Activated CD4-positive, alpha-beta memory T cell treated with anti-CD3 and anti-CD28 coated beads for 36 hours (primary cell): ENCODE measurements at places on chromosomes 1 and 21. TPM values are rescaled to one million over a fixed set of nuclear protein-coding genes. Genes with fewer than 3 reads are reported as not detected.
A peak's percentile ranks its signal among the peaks of the same experiment; 100 is the strongest.

The PROK1 gene
- total RNA-seq, result not detected

The CFHR4 gene
- total RNA-seq, result not detected

The TAS1R3 gene
- total RNA-seq, result 0.10 TPM

- H3K27ac ChIP-seq, result no peak overlapping the region
- no peaks in the 10 kb centered on the region for H3K36me3 ChIP-seq
- no peaks in the 10 kb centered on the region for H3K27me3 ChIP-seq
- DNase-seq, result no peak
- H3K4me1 ChIP-seq, result no peaks in the 10 kb centered on the region
Measured at GRCh38 chr21:16708101-16708835, 804.6 kb upstream of the CXADR start.

DNA sequence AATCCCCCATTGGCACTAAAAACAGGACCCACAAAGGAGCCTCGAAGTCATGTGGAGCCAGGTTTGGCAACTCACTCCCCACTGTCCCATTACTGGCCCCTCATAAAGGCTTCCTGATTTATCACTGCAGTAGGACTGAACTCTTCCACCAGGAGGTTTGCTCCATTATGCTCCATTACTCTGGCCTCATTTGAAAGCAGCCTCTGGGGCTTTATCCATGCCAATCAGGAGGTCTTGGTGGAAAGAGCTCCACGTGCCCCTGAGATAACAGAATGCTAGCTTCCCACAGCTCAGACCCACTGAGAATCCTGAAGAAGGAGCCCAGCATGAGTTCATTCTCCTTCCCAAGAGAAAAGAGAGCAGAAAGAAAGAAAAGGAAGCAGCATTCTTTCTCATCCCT lies 76.4 kb downstream of the HIVEP3 start:
- H3K4me3 ChIP-seq, result no peak overlapping the region
- peaks cover 20% of the 10 kb centered on the region for H3K4me1 ChIP-seq
- no peaks in the 10 kb centered on the region for H3K27me3 ChIP-seq
- H3K36me3 ChIP-seq, result peaks cover 2% of the 10 kb centered on the region

GRCh38 chr21:45041351-45041805 lies 33.0 kb upstream of the ADARB1 start:
- H3K4me1 ChIP-seq, result no peaks in the 10 kb centered on the region
- DNase-seq, result no peak
- no peak overlapping the region for H3K27ac ChIP-seq

DNA sequence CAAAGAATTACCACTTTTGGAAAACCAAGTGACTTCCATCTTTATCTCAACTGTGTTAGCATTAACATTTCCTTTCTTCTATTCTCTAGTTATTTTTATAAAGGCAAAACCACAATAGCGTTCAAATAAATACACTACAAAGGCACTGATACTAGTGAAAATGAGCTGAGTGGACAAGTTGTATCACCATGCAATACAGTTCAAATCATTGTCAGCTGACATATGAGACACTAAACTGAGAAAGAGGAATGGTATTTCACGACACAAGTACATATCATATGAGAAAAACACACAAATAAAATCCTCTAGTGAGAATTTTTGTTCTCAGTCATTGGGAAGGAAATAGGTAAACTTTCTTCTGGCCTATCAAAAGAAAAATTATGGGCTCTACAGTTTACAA lies 26.2 kb downstream of the ENAH start:
- no peaks in the 10 kb centered on the region for H3K36me3 ChIP-seq
- no peaks in the 10 kb centered on the region for H3K4me1 ChIP-seq
- no peak overlapping the region for H3K27ac ChIP-seq
- H3K27me3 ChIP-seq, result peaks cover 4% of the 10 kb centered on the region
- no peak for DNase-seq
- no peak overlapping the region for H3K4me3 ChIP-seq

GRCh38 chr1:106055855-106056254 lies 1000.6 kb upstream of the PRMT6 start:
- no peak overlapping the region for H3K27ac ChIP-seq
- H3K27me3 ChIP-seq, result no peaks in the 10 kb centered on the region
- no peak for DNase-seq
- H3K4me1 ChIP-seq, result no peaks in the 10 kb centered on the region

DNA sequence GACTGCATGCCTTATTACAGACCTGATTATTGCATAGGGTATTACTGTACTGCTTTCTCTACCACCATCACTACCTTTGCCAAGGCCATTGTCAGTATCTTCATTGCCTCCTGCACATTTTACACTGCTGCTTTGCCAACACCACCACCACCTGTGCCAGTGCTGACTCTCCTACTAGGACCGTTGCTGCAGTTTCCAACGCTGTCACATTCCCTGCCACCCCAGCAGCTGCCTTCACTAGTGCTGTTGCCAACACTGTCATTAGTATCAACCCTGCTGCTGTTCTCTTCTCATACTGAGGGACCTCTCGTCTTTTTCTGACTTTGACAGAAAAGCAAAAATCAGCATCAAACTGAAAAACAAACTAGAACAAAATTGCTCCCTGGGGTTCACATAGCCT lies 394.9 kb upstream of the B3GALT2 start:
- no peak overlapping the region for H3K4me3 ChIP-seq
- peaks cover 1% of the 10 kb centered on the region for H3K36me3 ChIP-seq
- no peaks in the 10 kb centered on the region for H3K27me3 ChIP-seq
- H3K27ac ChIP-seq, result no peak overlapping the region
- no peak for DNase-seq

DNA sequence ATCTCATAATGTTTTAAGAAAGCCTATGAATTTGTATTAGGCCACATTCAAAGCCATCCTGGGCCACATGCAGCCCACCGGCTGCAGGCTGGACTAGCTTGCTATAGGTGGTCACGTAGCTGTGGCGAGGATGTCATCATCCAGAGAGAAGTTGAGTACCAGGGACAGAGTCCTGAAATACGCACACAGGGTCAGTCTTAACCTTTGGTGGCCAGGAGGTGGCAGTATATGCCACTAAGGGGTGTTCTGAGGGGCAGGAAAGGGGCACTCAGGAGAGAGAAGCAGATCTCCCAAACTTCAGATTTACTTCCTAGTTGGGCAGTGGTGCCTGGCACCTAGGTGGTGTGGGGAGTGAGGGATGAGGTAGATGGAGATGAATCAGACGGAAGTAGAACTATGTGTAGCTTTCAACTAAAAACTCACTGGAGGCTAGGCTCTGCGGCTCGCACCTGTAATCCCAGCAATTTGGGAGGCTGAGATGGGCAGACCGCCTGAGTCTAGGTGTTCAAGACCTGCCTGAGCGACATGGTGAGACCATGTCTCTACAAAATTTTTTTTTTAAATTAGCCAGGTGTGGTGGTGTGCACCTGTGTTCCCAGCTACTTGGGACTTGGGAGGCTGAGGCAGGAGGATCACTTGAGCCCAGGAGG lies 16.3 kb upstream of the CDK18 start:
- H3K4me1 ChIP-seq, result peaks cover 1% of the 10 kb centered on the region
- no peaks in the 10 kb centered on the region for H3K36me3 ChIP-seq

DNA sequence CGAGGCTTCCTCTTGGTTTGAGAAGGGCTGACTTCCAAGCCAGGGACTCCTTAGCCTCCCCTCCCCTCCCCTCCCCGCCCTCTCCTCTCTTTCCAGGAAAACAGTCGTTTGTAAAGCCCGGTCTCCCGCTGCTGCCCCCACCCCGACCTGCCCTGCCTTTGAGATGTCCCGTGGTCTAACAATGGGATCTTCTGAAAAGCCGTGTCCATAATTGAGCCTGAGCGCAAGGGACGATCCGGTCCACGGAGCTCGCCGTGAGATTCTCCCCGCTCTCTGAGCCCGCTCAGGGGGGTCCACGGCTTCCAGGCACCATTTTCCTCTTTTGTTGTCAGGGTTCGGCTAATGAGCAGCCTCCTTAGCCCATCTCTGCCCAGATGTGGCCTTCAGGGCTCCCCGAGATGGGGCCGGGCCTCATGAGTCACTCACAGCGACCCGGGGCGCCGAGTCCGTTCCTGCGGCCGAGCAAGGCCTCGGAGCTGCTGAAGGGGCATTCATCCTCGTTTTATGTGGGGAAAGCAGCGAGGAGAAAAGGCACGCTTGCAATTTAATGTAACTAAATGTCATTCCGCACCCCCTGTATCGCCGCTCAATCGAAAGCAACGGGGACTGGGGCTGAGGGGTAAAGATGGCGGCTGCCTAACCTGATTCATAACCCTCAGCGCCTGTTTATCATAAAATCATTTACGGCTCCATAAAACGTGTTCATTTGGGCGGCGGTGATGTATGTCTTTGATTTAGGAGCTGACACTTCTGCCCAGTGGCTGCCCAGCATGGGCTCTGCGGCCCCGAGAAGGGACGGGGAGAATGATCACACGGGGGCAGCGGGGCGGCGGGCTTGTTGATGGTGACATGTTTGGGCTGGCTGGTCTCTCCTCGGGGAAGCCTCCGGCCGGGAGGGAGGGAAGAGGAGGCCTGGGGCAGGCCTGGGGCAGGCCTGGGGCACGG lies 232.6 kb upstream of the C1orf174 start:
- H3K4me1 ChIP-seq, result no peaks in the 10 kb centered on the region
- peaks cover 7% of the 10 kb centered on the region for H3K27me3 ChIP-seq
- H3K27ac ChIP-seq, result no peak overlapping the region

DNA sequence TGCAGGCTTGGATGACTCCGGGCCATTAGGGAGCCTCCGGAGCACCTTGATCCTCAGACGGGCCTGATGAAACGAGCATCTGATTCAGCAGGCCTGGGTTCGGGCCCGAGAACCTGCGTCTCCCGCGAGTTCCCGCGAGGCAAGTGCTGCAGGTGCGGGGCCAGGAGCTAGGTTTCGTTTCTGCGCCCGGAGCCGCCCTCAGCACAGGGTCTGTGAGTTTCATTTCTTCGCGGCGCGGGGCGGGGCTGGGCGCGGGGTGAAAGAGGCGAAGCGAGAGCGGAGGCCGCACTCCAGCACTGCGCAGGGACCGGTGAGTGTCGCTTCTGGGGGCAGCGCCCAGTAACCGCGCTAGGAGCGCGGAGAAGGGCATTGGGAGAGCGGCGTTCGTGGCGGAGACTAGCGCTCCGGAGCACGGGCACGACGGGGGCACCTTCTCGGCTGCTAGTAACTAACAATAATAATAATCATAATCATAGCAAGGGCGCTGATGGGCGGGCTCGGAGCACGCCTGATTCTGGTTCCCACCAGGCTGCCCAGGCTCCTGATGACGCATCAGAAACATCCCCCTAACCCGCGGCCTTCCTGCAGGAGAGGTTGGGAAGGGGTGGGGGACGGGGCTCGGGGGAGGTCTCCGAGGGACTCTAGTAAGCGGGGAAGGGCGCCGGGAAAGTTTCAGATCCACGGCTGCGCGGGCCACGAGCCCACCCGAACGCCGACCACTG lies at the start of gene MX1:
Gene MX1, plus strand, starts transcription at position 286 of the 722 bp plus-strand sequence. CDS start 5,832 bp downstream, outside the sequence.
- peak within 1 kb of the TSS; percentile 87 for H3K27ac ChIP-seq
- peak; percentile 93 for DNase-seq
- no peaks in the 10 kb centered on the region for H3K27me3 ChIP-seq
- H3K36me3 ChIP-seq, result peaks cover 21% of the 10 kb centered on the region
- peaks cover 27% of the 10 kb centered on the region for H3K4me1 ChIP-seq

GRCh38 chr1:39722495-39722894 lies 16.2 kb upstream of the PPIE start:
- no peak overlapping the region for H3K27ac ChIP-seq
- no peaks in the 10 kb centered on the region for H3K36me3 ChIP-seq
- DNase-seq, result no peak
- H3K4me3 ChIP-seq, result no peak overlapping the region
- peaks cover 7% of the 10 kb centered on the region for H3K4me1 ChIP-seq
- peaks cover 39% of the 10 kb centered on the region for H3K27me3 ChIP-seq

DNA sequence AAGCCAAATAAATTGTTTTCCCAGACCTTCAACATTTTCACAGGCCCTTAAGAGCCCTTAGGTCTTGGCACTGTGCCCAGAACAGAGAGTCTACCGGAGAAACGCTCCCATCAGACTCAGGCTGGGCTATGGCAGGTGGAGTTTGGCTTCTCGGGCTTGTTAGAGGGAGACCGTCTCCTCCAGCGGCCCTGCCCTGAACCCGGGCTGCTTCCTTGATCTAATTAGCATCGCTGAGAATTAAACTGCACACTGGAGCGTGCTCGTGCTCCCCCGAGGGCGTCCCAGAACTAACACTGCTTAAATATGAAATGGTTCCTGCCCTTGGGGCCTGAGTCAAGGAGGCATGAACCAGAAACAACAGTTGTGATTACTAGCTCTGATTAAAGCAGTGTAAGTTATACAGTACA lies 634.4 kb downstream of the MATN1 start:
- peaks cover 2% of the 10 kb centered on the region for H3K4me1 ChIP-seq
- no peaks in the 10 kb centered on the region for H3K36me3 ChIP-seq
- H3K27me3 ChIP-seq, result peaks cover 24% of the 10 kb centered on the region
- no peak overlapping the region for H3K4me3 ChIP-seq
- no peak overlapping the region for H3K27ac ChIP-seq

- no peaks in the 10 kb centered on the region for H3K4me1 ChIP-seq
- H3K4me3 ChIP-seq, result no peak overlapping the region
- no peaks in the 10 kb centered on the region for H3K36me3 ChIP-seq
- DNase-seq, result no peak
- H3K27ac ChIP-seq, result no peak overlapping the region
- H3K27me3 ChIP-seq, result no peaks in the 10 kb centered on the region
Measured at GRCh38 chr1:27505420-27505680, 15.4 kb upstream of the WASF2 start.

DNA sequence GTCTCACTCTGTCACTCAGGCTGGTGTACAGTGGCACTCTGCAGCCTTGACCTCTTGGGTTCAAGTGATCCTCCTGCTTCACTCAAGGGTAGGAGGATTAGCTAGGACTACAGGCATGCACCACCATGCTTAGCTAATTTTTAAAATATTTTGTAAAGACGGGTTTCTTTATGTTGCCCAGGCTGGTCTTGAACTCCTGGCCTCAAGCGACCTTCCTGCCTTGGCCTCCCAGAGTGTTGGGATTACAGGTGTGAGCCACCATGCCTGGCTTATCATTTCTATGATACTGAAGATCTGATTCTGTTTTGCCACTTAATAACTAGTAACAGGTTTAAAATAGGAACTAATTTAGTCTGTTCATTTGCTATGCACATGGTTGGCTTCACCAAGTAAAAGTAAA lies 33.6 kb downstream of the GNAI3 start:
- H3K4me3 ChIP-seq, result no peak overlapping the region
- H3K4me1 ChIP-seq, result no peaks in the 10 kb centered on the region
- peaks cover 35% of the 10 kb centered on the region for H3K36me3 ChIP-seq
- H3K27me3 ChIP-seq, result no peaks in the 10 kb centered on the region
- H3K27ac ChIP-seq, result no peak overlapping the region

DNA sequence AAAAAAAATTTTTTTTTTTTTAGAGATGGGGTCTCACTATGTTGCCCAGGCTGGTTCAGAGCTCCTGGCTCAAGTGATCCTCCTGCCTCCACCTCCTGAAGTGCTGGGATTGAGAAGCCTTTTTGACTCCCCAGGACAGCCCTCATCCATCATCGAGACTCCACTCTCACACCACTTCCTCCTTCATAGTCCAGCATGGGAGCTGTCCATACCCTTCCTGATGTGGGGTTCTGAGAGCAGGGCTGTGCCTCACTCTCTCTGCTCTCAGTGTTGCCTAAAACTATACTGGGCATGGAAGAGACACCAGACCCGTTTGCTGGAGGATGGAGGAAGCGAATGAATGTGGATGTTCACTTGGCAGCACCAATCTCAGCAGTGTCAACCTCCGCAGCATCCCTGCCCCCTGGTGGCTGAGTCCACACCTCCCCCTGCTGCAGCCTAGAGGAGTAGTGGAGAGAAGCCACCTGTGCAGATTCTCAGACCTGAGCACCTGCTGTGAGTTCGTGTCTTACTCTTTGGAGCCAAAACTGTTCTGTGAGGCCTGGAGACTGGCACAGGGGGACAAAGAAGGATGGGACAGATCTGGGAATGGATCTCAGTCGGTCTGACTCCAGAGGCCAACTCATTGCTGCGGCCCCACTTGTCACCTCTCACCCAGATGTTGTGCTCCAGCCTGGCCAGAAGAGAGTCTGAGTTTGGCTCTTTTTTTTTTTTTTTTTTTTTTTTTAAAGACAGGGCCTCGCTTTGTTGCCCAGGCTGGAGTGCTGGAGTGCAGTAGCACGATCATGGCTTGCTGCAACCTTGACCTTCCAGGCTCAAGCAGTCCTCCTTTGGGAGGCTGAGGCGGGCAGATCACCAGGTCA lies 17.7 kb downstream of the TINAGL1 start:
- peak; percentile 79 for DNase-seq
- no peak overlapping the region for H3K4me3 ChIP-seq
- H3K27ac ChIP-seq, result no peak overlapping the region
- H3K36me3 ChIP-seq, result no peaks in the 10 kb centered on the region
- H3K27me3 ChIP-seq, result peaks cover 12% of the 10 kb centered on the region
